ENCODE measurements at places on chromosomes 16 and 17.

GRCh38 chr17:49588726-49589576 is 13.3 kb downstream of the NXPH3 start:
- DNase-seq = no peak

GRCh38 chr17:62657690-62658089 is 30.2 kb downstream of the MRC2 start:
- no peak for DNase-seq

DNA sequence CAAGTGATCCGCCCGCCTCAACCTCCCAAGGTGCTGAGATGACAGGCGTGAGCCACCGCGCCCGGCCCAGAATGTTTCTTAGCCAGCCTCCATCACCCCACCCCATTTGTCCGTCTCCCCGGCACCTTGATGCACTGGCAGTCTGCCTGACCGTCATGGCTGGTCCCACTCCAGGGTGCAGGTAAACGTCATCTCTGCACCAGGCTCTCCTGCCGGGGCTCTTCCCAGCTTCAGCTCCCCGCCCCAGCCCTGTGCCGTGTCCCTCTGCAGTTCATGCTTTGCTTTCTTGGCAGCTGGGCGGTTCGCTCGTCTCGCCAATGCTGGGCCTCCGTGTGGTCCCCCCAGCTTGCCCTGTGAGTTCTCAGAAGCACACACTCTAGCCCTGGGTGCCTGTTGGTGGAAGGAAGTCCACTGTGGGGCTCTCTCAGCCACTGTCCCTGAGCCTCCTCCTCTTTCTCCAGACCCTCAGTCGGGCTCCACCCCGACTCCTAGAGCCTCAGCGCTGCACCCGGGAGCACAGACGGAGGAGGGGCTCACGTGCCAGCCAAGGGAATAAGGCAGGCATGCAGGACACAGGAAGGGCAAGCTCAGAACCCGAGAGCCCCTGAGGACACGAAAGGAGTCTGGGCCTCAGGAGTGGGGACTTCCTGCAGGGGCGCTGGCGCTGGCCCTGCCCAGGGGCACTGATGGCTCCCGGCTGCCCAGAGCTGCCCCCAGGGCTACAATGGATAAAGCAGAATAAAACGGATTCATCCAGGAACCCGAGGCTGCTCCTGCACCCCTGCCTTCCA is 12.0 kb downstream of the HS3ST6 start:
- no peak for DNase-seq

DNA sequence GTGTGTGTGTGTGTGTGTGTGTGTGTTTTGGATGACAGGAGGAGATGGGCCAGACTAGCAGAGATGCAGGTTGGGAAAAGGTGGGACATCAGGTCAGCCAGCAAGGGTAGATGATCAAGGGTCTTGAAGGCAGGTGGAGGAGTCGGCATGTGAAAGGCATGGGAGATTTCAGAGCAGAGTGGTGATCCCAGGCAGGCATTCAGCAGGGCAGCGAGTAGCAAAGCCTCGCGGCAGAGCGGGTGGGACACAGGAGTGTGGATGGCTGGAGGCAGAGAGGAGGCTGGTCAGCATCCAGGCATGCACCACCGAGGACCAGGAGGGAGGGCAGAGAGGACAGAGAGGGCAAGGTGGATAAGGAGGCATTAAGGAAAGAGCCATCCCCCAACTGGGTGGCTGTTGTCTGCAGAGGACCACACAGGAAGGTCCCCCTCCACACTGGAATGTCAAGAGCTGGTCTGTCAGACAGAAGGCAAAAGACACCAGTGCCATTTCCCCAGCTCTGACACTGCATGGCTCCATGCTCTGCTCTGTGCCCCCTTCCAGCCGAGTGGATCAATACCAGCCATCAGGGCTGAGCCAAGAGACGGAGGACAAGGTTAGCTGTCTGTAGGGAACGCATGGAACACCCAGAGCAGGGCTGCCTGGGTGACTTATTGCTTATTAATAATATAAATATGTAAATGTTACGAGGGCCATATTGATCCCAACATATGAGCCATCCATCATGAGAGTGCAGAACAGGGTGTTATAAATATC is 74.8 kb upstream of the RPL38 start:
- no peak for DNase-seq

- no peak for DNase-seq
Observed at GRCh38 chr16:6165330-6165979, 1067.9 kb upstream of the EEF2KMT start.

- no peak for DNase-seq
Observed at GRCh38 chr16:68378436-68379415, 67.9 kb downstream of the PRMT7 start.

GRCh38 chr17:79391376-79392233 is 219.2 kb downstream of the RBFOX3 start:
- DNase-seq = peak; percentile 87

Data from neural crest cell (in vitro differentiated cells).